ENCODE measurements at places on chromosomes 16 and 17.

GRCh38 chr17:52201767-52202519 is 43.4 kb upstream of the CA10 start:
- DNase-seq = no peak

DNA sequence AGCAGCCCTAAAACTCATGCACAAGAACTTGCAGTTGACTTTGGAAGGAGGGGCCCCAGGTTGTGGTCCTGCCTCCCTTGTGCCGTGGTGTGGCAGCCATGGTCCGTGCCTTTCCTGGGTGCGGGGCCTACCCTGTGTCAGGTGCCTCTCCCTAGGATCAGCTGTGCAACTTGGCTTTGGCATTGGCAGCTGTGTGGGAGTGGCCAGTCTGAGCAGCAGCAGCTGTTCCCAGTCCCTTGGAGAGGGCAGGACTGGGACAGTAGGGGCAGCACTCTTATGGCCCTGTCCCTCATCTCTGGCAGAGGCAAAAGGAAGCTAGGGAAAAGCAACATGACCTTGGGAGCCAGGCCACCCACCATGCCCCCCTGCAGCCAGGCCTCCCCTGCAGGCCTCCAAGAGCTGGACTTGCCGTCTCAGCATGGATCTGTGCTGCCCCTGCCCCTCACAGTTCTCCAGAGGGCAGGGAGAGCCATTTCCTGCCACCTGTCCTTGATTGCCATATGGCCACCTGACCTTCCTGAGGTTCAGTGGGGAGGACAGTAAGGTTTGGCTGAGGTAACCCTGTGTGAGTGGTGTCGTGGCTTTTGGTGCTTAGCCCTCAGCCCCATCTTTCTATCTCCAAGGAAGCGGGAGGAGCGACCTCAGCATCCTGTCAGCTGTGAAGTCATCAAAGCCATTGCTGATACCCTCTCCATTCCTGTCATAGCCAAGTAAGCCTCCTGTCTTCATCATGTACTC is 15.5 kb upstream of the NFATC3 start:
- peak; percentile 63 for DNase-seq

- DNase-seq = no peak
Observed at GRCh38 chr17:37109731-37110710, 161.3 kb downstream of the AATF start.

- DNase-seq = no peak
Observed at GRCh38 chr17:9266031-9266680, 244.8 kb downstream of the NTN1 start.

DNA sequence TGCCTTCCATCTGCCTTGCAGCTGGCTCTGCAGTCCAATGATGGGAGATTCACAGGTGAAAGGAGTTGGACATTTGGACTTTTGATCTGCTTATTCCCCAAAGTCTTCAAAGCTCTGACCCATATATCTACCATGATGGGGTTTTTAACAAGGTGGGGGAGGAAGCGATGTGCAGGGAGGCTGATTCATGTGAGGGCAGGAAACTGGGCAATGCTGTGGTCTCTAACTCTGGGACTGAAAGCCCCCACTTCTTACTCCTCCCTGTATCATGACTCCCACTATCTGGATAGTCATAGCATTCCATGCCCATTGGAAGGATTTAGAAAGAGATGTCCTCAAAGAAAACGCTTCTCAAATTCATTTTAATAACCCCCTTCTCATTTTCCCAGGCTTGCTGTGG is 16.3 kb downstream of the HOXB1 start:
- DNase-seq = no peak

DNA sequence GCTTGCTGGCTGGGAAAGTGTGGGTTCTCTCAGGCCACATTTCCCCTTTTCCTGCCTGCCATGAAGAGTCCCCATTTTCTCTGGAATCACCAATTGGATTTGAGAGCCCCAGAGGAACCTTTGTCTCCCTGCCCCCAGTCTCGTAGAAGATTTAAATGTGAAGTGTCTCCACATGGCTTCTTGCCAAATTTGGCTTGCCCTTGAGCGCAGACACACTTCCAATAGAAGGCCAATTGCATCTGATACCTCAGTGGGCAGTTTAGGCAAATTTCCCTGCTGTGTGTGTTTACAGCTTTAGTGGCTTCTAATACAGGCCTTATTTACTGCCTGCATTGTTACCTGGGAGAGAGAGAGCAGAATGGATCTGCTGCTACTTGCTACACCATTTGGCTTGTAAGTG is 29.7 kb downstream of the CDK5R1 start:
- DNase-seq = no peak

GRCh38 chr16:7646821-7647500 is 314.3 kb downstream of the RBFOX1 start:
- no peak for DNase-seq

- DNase-seq = peak; percentile 73
Observed at GRCh38 chr17:82228278-82228841, 482 bp upstream of the SLC16A3 start.

DNA sequence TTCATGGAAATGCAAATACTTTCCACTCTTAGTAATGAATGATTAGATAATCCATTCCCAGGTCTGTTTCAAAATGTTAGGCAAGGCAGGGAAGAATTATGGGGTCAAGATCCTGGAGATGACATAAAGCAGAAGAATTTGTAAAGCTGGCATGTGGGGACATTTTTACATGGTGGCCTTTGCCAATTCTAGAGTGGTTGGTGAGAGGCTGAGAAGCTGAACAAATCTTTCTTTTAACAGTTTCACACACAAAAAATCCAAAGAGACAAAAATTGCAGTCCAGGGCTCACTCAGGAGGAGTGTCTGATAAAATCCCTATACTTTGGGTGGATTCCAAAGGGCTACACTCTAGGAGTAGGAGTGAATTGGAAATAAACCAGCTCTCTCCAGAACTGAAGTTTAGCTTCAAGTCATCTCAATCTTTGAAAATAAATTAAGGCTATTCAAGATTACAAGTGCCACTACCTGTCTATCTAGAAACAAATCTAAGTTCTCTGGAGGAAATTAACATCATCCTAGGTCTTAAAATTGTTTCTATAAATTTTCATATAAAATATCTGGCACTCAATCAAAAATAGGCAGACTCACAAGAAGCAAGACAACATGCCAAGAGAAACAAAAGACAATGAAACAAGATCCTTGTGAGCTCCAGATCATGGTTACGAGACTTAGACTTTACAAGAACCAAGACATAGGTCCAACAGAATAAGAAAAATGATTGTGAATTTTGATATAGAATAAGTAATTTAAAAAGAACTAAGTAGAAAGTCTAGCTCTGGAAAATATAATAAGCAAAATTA is 113.0 kb upstream of the AXIN2 start:
- no peak for DNase-seq

- no peak for DNase-seq
Observed at GRCh38 chr17:18859256-18859655, 1.3 kb downstream of the PRPSAP2 start.

DNA sequence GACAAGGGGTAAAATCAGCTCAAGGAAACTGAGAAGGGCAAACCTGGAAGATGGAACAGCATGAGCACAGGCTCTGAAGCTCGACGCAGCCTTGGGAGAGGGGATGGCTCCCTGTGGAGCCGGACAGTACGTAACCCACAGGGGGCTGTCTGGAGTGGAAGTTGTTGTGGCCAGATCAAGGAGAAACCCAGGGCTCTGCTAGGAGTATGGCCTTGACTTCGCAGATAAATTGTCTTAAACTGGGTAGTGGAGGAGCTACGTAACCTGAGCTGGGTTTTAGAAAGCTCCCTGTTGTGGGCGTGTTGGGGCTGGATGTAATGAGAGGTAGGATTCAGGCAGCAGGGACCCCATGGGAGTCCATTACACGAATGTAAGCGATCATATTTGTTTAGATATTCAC is 25.5 kb upstream of the AXIN2 start:
- no peak for DNase-seq

- DNase-seq = no peak
Observed at GRCh38 chr17:31272803-31273202, 24.2 kb downstream of the OMG start.

GRCh38 chr16:72481419-72481818 is 309.5 kb upstream of the PMFBP1 start:
- DNase-seq = no peak

DNA sequence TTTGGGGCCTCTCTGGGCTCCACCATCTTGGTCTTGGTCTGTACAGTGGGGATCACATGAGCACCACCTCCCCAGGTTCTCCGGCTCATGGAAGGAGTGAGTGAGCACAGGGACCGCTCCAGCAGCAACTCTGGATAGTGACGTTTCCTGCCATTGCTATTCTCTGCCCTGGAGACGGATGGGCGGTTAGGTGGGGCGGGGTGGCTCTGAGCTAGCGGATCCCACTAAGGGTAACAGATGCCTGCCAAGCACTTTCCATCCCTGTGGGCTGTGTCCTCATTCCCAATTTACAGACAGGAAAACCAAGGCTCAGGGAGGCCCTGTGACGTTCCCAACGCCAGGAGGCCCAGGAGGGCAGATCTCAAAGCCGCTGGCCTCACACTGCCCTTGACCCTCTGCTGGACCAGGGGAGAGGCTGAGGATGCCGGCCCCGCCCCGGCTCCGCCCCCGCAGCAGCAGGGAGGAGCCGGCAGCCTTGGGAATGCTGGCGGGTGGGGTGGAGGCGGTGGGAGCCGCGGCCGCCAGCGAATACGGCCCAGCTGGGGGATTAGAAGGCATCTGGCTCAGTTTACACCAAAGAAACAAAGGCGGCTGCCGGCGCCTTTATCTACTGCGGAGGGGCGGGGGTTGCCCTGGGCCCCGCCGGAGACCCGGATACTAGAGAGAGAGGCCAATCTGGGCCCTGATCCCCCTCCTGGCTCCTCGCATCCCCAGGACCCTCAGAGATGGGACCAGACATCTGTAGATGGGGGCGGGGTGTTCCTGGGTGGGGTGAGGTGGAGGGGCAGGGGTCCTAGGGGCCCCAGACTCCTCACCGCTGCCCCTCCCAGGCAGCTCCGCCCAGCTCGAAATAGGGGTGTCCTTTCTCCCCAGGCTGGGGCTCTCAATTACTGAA is 122.3 kb upstream of the CIBAR2 start:
- DNase-seq = no peak

DNA sequence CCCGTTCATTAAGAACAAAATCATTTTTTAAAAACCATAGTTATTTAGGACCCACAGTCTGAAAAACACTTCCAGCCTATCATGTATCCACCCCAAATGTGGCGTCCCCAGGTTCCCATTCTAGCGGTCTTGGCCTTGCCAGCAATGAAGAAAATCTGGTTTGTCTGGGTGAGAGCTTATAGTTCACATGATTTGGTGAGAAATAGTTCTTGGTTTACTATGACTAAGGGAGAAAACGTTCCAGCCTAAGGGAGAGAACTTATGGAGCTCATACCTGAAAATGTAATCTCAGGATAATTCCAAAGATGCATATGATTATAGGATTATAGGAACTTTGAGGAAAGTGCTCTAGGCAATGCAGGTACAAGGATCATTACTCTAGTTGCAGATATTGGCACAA is 4.8 kb downstream of the MARVELD3 start:
- DNase-seq = no peak

DNA sequence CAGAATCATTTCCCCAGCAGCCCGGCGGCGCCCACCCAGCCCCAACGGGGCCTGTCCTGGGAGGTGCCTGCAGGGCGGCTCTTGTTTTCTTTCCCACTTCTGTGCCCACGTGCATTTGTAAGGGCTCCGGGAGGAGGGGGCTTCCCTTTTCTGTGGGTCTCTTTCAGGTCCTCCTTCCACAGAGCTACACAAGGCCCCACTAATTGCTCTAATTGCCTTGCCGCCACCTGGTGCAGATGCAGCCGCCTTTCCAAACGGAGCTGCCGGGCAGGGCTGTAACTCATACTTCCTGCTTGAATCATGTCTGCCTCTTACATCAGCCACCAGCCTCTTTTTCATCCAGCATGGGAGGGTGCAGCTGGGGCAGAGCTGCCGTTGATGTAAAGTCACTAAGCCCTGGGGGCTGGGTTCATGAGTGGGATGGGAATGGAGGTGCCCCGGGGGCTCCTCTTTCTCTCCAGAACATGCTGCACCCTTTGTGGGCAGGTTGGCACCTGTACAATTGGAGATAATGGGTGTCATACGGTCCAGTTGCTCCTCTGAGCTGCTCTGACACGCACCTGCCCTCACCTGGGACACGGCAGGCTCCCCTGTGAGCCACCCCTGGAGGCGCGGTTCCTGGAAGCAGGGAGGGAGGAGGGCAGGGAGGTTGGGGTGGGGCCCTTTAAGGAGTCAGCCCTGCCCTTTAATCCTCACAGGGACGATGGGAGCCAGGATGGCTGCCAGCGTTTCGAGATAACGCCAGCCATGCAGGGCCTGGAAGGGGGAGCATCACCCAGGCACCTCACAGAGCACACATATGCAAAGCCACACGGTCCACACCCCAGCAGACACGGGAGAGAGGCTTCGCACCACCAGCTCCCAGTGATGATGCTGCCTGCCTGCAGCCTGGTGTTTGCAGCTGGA is 41.1 kb upstream of the KLHDC4 start:
- peak; percentile 21 for DNase-seq

- DNase-seq = peak; percentile 66
Observed at GRCh38 chr16:77675464-77676324, 46.6 kb upstream of the NUDT7 start.

- no peak for DNase-seq
Observed at GRCh38 chr16:77660311-77660710, 62.0 kb upstream of the NUDT7 start.

GRCh38 chr17:56653877-56654276 is 60.4 kb downstream of the NOG start:
- DNase-seq = peak; percentile 66

DNA sequence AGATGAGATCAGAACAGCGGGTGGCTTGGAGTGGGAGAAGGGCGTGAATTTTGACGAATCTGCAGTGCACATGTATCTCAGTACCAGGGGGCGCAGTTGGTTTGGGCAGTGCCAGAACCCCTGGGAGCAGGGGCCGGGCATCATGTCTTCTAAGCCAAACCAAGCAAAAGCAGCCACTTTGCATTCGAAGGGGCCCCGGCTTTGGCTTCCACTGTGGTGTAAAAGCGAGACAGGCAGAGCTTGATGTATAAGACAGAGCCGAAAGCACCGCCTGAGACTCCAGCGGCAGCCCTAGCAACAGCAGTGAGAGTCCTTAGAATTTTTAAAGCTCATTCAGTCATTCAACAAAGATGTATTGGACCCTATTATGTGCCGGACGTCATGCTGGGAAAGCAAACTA is 3.8 kb upstream of the XYLT1 start:
- no peak for DNase-seq

- no peak for DNase-seq
Observed at GRCh38 chr16:27242398-27242797, 26.2 kb downstream of the NSMCE1 start.

- DNase-seq = no peak
Observed at GRCh38 chr16:17972460-17972943, 364.0 kb downstream of the NPIPA8 start.

Measured in CD4-positive, alpha-beta T cell treated with Interleukin-12 subunit alpha and Interleukin-12 subunit beta, for 1 hour (primary cell).